Activated T-cell treated with anti-CD3 and anti-CD28 coated beads, Interleukin-2, amount 50 U/mL, for 24 hours (primary cell): ENCODE measurements at places on chromosomes 16 and 17.

DNA sequence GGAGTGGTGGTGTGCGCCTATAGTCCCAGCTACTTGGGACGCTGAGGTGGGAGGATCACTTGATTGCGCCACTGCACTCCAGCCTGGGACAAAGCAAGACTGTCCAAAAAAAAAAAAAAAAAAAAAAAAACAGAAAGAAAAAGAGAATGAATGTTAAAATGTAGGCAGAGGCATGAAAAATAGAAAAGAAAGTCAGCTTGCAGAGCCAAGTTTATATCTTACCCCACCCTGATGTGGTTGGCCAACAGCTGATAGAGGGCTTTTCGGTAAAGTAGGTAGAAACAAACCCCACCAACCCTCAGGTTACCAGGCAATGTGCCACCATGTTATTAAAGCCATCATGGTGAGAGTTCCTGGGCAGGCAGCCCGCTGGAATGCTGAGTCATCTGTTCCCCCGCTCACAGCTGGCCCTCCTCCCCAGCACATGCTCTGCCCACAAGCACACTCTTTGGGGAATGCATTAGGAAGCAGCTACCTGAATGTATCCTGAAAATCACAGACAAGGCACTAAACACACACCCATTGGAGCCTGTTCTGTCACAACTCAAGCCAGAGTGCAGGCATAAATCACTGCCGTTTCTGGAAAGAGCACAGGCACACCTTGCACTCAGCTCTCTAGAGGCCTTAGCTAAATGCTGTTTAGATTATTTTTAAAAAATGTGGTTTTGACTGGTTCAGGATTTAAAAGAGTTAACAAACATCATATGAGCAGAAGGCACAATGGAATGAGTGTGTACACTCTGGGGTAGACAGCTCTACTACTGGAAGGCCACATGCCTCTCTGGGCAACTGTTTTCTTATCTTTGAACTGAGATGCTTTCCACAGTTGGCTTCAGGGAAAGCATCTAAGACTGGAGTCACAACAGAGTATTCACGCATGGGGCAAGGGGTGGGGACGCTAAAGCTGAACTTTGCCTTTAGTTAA, 128.5 kb downstream of the PARN start:
- DNase-seq: no peak

DNA sequence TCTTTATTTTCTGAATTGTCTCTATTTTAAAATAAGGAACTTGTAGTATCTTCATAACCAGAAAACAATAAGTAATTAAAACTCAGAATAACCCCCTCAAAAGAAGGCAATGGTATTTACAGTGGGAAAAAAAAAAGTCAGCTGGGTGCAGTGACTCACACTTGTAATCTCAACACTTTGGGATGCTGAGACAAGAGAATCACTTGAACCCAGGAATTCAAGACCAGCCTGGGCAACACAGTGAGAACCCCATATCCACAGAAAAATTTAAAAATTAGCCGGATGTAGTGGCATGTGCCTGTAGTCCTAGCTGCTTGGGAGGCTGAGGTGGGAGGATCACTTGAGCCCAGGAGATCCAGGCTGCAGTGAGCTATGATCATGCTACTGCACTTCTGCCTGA, 33.5 kb downstream of the ADAM11 start:
- no peak for DNase-seq

DNA sequence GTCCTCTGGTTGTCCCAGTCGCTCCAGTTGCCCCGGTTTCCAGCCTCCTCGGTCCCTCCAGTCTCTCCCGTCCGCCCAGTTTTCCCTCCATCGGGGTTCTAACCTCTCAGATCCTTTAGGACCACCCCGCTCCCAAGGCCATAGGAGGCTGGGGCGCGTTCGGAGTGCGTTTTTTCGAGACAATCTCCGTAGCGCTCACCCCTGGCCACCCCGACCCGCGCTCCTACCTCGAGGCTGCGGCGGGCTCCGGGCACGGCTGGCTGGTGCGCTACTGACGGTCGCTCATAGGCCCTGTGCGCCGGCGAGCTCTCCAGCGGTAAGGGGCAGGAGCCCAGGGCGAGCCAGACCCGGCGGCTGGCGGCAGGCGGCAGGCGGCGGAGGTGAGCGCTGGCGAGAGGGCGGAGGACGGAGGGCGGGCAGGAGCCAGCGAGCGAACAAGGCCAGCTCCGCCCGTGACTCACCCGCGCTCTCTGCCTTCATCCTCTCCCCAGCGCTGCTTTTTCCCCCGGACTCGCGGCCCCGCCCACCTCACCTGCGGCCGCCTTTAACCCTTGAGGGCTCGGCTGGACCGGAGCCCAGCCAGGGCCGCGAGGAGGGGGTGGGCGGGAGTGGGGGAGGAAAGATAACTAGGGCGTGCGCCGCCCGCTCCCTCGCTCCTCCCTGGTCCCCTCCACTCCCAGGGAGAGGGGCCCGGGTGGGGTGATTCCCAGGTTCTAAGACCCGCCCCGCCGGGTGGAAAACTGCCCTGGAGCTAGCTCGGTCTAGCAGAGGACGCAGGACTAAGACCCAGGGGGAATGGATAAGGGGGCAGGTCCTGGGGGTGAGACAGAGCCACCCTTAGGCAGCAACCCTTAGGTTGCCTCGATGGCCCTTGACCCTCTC, at the start of gene SP6:
TSS of gene SP6 (minus strand) at position 472 of the 882 bp plus-strand sequence. CDS start 2,734 bp downstream, outside the sequence.
- peak; percentile 78 for DNase-seq

- DNase-seq: no peak
Measured at GRCh38 chr16:9647981-9648701, 534.1 kb downstream of the GRIN2A start.

DNA sequence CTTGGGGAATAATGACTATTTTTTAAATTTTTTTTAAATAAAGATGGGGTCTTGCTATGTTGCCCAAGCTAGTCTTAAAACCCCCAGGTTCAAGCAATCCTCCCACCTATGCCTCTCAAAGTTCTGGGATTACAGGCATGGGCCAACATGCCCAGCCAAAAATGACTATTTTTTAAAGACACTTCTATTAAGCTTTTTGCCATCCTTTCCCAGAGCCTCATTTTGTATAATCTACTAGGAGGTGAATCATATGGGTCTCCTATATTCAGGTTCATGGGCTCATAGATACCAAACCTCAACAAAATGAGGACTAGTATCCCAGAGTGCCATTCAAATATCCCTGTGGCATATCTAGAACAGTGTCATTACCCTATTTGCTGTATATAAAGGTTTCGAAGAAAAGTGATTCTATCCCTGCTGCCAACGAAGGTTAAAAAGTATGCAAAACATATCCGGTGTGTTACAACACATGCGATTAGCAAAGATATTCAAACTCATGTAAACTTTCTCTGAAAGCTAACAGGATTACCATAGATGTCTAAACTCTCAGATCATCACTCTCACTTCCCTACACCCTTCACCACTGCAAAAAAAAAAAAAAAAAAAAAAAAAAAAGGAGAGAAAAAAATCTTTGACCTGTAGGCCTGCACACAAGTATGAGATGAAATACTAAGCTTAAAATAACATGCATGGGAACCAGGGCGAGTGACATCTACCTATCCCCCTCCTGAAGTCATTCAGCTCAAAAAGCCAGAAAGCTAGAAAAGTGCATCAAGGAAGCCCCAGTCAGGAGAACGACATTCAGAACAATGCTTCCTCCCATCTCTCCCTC, 23.5 kb downstream of the XPO6 start:
- no peak for DNase-seq

- no peak for DNase-seq
Measured at GRCh38 chr17:61302953-61303816, 96.5 kb upstream of the TBX2 start.

DNA sequence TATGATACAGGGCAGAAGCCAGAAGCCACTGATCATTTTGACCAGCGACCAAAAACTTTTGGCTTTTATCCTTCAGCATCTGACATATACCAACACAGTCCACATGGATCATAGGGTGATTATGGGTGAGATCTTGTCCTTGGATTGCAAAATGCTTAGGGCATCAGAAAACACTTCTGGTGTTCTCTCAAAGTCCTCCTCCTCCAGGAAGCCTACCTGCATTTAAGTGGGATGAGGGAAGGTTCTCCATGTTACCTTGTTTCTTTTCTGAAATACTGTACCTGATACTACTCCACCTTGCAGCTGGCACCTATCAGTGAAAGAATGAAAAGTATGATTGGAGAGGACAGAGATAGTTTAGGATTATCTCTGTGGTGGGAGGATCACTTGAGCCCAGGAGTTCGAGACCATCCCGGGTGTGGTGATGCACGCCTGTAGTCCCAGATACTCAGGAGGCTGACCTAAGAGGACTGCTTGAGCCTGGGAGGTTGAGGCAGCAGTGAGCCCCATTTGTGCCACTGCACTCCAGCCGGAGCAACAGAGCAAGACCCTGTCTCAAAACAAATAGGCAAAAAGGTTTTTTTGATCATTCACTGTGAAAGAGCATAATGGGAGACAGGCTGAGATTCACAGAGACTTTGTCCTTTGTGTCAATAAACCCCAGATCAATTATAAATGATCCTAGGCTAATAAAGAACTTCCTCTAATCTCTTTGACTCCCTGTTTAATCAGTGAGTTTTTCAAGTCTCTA, 46.8 kb upstream of the B4GALNT2 start:
- no peak for DNase-seq
